ENCODE measurements at places on chromosomes 5 and 9.
A peak's percentile ranks its signal among the peaks of the same experiment; 100 is the strongest.

DNA sequence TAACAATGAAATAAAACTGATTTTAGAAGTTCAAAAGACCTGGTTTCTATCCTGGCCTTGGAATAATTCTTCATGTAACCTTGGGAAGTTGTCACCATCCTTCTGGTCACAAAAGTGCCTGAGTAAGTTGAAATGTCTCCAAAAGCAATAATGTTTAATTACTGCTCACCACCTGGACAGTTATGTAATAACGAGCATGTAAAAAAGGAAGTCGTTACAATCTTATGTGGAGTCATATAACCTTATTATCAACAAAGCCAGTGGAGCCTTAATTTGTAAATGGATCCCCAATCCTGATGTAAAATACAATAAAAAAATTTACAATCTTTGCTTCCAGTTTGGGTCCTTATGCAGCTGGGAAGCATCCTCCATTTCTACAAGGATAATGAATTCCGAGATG is 64.2 kb upstream of the GPR151 start:
- no peak for DNase-seq

- DNase-seq = no peak
These were observed 80.2 kb upstream of the IL12B start for GRCh38 chr5:159410480-159410879.

GRCh38 chr5:150522504-150523414 is 14.8 kb downstream of the NDST1 start:
- no peak for DNase-seq

GRCh38 chr5:87717761-87718160 is 305.0 kb upstream of the CCNH start:
- DNase-seq = no peak

GRCh38 chr5:19546521-19546920 is 441.5 kb downstream of the CDH18 start:
- DNase-seq = no peak

DNA sequence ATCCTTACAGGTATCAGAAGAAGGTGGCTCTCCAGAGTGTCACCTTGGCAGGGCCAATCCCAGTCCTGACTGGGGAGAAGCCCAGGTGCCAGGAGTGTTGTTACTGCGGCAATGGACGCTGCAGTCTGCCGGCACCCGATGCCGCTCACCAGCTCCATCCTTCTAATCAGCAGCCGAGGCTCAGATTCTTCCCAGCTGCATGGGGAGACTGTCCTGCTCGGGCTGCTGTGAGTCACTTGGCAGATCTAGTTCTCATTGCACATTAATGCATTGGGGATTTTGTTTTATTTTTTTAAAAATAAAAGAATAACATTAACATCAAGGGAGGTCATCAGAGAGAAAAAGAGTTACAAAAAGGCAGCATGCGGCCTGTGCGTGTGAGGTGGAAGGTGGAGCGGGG is 115.8 kb downstream of the MTX3 start:
- DNase-seq = no peak

- DNase-seq = no peak
These were observed 56.0 kb upstream of the UBTD2 start for GRCh38 chr5:172339264-172340180.

DNA sequence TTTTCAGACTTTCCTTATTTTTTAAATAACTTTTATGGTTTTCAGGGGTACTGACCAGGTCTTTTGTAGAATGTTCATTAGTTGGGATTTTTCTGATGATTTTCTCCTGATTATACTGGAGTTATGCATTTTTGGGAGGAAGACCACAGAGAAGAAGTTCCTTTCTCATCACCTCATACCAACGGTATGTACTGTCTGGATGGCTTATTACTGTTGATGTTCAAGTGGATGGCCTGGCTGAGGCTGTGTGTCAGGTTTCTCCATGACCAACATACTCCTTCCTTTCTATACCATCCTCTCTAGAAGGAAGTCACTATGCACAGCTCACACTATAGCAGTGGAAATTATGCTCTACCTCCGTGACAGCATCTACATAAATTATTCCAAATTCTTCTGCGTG is 71.1 kb upstream of the NR3C1 start:
- no peak for DNase-seq

DNA sequence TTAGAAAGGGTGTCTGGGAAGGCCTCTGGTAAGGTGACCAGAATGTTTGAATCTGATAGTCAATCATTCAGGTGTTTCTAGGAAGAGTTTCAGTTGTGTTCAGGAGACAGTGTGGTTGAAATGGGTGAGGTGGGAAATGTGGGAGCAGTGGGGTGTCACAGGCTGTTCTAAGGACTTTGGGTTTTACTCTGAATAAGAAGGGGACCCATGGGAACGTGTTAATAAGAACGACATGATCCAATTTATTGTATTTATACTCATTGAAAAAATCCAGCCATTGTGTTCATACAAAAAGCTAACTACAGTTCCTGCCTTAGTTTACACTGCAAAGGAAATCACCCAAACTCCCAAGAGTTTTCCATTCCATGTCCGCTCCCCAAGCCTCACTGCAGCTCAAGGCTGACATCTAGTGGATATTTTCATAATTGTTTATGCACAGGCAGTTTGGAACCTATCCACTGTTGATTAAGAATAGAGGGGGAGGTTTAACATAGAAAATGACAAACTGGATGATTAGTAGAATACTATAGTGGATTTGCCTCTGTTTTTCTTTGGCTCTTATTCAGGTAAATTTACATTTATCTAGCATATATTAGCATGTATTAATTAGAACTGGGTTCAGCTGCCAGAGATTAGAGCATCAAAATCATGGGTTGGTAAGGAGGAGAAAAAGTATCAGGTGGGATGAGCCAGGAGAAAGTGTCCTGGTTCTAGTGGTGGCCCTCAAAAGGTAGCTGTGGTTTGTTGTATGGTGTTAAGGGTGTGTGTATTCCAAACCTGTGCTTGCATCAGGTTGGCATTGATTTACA is 17.7 kb downstream of the CAVIN4 start:
- DNase-seq = peak; percentile 65

DNA sequence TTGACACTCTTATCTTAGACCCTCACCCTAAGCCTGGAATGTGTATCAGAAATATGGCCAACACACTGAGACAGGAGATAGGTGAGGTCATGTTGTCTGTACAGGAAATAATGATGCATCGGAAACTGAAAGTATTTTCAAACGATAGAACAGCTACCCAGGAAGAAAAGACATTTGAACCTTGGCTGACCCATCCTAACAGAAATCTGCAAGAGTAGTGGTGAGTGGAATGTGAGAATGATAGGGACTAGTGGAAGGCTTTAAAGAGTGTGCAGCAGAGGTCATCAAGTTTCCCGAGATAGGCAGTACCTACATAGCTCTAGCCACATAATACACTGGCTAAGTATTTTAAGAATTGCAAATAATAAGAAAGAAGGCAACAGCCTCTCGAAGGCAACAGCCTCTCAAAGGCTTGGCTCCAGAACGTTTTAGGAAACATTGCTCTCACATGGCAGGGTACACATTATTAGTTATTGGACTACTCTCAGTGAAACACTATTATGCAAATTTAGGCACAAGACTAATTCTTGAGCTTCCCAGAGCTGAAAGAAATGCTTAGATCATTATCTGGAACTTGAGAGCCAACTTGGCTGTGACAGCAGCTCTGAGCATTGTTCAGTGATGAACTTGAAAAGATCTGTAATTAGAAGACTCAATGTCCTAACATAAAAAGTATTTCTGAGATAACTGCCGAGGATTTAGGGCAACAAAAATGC is 133.1 kb upstream of the FBXL7 start:
- no peak for DNase-seq

GRCh38 chr9:117825609-117826347 is 121.6 kb downstream of the TLR4 start:
- DNase-seq = peak; percentile 54

DNA sequence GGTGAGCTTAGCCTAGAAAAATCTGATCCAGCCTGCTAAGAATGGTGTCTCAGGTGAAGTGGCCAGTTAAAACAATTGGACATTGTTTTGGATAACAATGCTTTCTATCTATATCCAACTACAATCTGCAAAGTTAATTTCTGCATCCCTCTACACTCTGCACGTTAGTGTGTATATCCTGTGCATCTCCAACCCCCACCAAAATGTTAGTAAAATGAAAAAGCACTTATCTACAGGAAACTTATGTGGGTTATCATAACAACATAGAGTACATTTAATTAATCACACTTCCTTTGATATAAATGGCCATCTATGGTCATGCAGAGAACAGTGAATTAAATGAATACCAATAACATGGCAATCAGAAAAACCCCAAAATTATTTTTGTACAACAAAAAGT is 158.7 kb downstream of the NFIB start:
- DNase-seq = no peak

- DNase-seq = no peak
These were observed 14.4 kb downstream of the CARNMT1 start for GRCh38 chr9:75013735-75014134.

- DNase-seq = no peak
These were observed 237.4 kb upstream of the PIK3R1 start for GRCh38 chr5:67978171-67978570.

DNA sequence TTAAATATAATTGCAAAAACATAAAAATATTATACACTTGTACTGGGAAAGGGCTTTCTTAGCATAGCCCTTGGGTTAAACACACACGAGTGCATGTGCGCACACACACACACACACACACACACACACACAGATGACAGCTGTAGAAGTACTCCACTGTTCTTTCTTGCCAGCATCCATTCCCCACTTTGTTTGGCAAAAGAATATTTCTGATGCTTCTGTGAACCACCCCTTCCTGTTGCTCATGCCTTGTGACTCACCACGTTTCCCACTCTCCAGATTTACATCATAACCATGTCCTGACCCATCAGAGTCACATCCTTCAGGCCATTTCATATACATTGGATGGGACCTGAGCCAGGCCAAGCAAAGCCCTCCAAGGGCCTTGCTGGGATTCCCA is 280.1 kb downstream of the DNAH5 start:
- no peak for DNase-seq

DNA sequence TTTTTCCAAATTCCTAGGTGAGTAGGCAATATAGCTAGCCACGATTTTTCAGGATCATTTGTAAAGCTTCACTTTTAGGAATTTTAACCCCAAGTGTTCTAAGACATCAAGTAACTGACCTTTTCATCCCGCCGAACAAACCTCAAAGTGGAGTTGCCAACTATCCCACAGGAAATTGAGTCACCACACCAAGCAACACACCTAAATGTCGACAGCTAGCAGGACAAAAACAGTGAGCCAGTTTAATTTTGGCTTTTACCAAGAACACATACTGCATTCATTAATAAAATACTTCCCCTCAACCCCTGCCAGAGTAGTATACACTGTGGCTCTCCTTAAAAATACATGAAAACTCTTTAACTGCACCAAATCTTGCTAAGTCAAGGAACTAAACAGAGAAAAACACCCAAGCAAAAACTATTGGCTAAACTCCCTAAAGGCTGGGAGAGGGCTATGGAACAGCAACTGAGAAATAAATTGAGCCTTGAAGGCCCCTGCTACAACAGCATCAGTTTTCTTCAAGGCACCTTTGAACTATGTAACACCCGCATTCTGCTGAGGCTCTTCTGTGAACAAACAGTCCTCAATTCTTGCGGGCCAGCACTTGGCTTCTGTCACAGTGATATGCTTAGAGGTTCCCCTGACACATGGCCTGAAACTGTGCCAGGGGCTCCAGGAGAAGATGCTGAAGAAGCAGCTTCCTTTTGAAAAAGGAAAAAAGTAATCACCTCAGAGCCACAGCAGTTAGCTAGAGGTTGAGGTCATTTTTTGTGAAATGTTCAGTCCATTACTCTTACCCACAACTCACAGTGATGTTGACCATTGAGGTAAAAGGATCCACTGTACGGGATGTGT is 459.6 kb downstream of the RAB3C start:
- DNase-seq = no peak

Measured in activated CD4-positive, alpha-beta T cell treated with anti-CD3 and anti-CD28 coated beads, Interleukin-2, Interleukin-4, amounts not matched to agents 100 ng/mL and 50 ng/mL, durations not matched to agents 16 hours and 8 hours (primary cell).